ENCODE measurements at places on chromosomes 1 and 21.
A peak's percentile ranks its signal among the peaks of the same experiment; 100 is the strongest.

DNA sequence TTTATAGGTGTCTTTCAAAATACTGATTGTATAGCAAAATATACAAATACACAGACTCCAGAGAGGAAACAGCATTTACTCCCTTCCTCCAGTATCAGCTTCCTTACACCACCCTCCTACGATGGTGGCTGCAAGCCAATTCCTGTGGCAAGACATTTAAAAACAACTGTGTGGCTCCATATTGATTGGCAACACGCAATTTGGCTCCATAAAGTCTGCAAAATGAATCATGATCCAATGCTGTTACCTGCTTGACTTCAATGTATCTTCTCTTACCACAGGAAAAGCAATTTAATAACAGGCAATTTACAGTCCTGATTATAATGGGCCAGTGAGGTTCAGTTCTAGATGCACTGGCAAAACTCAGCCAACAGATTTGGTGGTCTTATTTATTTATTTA is 19.7 kb upstream of the ATP6V1G3 start:
- no peak for DNase-seq

DNA sequence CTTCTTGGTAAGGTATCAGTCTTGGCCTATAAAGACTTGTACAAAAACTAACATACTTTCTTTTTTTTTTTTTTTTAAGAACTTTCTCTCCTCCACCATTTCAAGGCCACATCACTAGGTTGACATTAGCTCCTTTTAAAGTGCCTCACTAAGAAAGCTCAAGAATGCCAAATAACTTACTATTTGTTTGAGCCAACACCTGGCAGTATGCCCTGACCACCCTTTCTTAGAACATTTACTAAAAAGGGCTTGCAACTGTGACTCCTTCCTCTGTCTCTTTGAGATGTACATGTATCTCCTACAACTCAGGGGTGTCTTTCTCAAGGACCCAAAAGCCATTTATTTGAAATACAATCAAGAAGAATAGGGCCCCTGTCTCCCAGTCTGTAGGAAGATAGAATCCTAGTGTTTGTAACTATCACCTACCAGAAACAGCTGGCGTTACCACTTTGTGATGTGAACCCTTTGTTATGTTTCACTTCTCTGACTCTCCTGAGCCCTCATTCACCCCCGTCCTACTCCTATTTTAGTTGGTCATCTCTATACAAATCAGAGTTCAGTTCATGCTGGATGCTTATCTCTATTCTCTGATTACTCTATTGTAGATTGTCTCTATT is 12.2 kb upstream of the SAMD13 start:
- no peak for DNase-seq

GRCh38 chr1:207112616-207113296 is 8.7 kb downstream of the C4BPA start:
- no peak for DNase-seq

DNA sequence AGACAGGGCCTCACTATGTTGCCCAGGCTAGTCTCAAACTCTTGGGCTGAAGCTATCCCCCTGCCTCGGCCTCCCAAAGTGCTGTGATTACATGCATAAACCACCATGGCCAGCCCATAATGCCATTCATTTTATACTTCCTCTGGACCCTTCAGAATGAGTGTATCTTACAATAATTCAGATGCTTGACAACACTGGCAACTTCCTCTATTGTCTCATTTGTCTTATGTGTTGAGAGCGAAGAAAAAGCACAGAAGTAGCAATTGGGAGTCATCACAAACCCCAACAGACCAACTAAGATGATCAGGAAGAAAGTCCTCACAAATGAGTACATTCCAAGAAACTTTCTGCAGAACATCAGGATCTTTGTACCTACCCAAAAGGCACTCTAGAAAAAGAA is 191.9 kb downstream of the RERE start:
- peak; percentile 76 for DNase-seq

GRCh38 chr1:22889213-22889827 is 83.3 kb downstream of the LACTBL1 start:
- DNase-seq, result no peak

DNA sequence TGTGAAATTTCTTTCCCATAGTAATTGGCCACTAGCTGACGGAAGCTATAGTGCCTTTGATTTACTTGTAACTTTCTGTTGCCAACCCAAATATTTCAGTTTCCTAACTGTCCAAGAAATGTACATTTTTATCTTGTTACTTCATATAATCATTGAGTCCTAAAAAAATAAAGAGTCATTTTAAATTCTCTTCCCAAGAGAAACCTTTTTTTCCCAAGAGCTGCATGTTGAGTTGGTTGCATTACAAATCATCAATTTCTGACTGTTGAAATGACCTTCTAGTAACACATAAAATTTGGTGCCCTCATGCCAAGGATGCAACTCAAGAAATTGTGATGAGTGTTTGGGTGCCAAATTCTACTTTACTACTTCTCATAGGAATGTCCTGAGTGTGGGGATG is 61.0 kb downstream of the HMCN1 start:
- DNase-seq, result no peak

DNA sequence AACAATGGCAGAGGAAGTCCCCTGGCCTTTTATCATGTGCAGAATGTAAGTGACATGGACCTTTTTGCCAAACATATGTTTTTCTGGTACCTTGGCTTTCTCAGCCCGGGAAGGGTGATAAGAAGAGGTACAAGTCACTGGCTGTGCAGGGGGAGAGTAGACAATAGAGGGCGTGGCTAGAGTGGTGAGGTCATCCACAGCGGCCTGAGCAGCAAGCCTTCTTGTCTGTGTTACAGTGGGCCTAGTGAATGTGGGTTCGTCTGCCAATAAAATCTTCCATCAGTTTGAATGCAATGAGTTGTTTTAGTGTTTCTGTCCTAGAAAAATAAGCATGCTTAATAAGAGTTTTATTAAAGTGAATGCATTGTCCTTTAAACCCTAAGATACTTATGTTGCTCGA is 59.0 kb upstream of the PGD start:
- DNase-seq, result no peak

DNA sequence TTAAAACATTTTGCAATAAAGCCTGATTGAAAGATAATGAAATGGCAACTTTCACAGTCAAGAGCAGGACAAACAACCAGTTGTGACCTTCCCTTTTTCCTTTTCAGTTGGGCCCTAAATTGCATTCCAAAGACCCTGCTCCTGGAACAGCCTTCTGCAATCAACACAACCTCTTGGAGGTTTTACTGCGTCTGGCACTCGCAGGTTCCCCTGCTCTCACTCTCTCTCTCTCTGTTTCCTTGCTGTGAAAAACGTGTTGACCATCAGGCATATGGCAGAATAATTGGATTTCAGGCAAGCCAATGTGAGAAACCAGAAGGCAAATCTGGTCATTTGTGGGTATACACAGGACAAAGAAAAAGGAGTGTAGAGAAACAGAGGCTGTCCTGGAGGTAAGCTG is 23.2 kb downstream of the SLC44A5 start:
- DNase-seq, result no peak

- DNase-seq, result peak; percentile 19
Observed at GRCh38 chr1:88655685-88656299, 28.3 kb upstream of the PKN2 start.

GRCh38 chr1:81155131-81155530 is 645.6 kb upstream of the ADGRL2 start:
- DNase-seq, result no peak

- DNase-seq, result no peak
Observed at GRCh38 chr1:185646202-185646683, 87.9 kb upstream of the HMCN1 start.

- DNase-seq, result no peak
Observed at GRCh38 chr1:165416876-165417275, 28.1 kb downstream of the RXRG start.

GRCh38 chr1:182317611-182318161 is 73.9 kb downstream of the GLUL start:
- DNase-seq, result peak; percentile 10

- DNase-seq, result no peak
Observed at GRCh38 chr1:246324711-246325110, 182.4 kb downstream of the SMYD3 start.

DNA sequence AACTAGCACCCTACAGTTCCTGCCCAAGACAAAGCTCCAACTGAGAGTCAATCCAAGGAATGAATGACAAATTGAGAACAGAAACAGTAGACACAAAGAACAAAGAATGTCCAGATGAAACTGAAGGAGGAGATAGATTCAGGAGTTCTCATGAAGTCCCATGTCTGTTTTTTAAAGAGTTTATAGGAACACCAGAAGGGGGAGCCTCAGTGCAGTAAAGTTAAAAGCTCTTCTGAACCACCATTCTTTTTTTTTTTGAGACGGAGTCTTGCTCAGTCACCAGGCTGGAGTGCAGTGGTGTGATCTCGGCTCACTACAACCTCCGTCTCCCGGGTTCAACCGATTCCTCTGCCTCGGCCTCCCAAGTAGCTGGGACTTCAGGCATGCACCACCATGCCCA is 323.6 kb downstream of the MRPL39 start:
- peak; percentile 49 for DNase-seq

GRCh38 chr1:169576241-169576934 is 9.9 kb downstream of the F5 start:
- no peak for DNase-seq

GRCh38 chr1:33351281-33351660 is 30.4 kb upstream of the A3GALT2 start:
- no peak for DNase-seq

DNA sequence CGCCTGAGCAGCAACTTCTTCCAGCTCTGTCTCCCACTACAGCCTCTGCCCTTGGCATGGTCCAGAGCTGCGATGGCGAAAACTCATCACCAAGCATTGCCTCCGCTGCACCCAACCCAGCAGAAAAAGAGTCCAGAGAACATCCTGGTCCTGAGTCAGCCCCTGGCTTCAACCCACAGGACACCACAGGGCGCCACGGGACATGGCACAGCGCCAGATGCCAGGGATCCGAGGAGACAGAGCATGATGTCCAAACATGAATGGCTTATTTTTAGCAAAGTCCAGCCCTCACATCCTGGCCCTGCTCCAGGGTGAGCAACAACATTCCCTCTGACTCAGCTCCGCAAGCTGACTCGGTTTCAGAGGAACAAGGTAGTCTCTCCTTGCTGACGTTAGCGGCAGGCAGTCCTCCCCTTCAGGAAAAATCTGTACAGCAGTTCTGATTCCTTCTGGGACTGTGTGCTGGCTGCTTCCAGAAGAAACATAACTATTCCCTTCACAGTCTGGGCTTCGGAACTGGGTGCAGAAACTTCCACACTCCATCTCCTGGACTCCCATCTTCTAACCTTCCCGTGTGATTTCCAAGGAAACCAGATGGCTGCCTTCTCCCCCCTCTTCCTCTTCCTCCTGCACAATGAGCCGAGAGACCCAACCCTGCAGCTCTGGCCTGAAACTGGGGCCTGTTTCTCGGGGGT is 131.3 kb downstream of the TOMM20 start:
- no peak for DNase-seq

- DNase-seq, result no peak
Observed at GRCh38 chr1:170375082-170375723, 156.8 kb upstream of the GORAB start.

GRCh38 chr1:33257772-33258712 is 1.8 kb downstream of the ZNF362 start:
- no peak for DNase-seq

- DNase-seq, result no peak
Observed at GRCh38 chr1:87338566-87338965, 9.9 kb downstream of the LMO4 start.

- no peak for DNase-seq
Observed at GRCh38 chr1:26357121-26357602, 3.2 kb upstream of the CRYBG2 start.

GRCh38 chr21:38925478-38925877 is 119.7 kb downstream of the ETS2 start:
- no peak for DNase-seq

GRCh38 chr1:22507587-22507986 is 55.7 kb upstream of the EPHA8 start:
- DNase-seq, result no peak

DNA sequence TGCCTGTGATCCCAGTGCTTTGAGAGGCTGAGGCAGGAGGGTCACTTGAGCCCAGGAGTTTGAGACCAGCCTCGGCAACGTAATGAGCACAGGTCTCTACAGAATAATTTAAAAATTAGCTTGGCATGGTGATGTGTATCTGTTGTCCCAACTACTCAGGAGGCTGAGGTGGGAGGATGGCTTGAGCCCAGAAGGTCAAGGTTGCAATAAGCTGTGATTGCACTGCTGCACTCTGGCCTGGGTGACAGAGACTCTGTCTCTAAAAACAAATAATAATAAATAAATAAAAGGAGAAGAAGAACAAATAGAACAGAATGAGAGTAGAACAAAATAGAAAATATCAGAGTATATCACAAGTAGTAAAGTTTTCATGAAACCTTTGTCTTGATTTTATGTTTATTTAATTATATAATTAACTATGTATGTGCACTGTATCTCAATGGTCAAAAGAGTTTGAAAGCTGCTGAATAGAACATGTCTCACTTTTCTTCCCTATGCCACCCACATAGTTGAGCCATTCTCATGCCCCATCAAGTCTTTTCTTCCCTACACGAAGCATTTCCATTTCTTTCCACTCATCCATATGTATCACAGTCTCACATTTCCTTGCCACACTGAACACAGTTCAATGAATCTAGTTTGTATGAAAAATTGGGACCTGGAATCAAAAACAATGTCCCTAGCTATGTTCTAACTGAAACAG is 22.9 kb upstream of the APOBEC4 start:
- DNase-seq, result no peak

DNA sequence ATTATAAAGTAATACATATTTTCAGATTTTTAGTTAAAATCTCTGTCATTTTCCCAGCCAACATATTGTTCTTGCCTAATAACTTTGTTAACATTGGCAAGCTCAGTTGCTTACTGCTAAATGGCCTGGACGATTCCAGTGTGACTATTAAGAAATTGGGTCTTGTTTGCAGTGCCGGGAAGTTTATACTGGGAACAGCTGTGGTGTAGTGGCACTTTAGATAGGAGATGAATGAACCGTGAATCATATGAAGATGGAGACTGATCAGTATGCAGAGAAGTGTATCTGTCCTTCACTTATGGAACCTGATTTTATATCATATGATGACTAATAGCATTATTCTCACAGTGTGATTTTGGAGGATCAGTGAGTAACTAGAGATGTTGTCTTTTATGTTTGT is 3.3 kb downstream of the CHRM3 start:
- DNase-seq, result no peak

- DNase-seq, result no peak
Observed at GRCh38 chr1:235583511-235584001, 66.0 kb downstream of the GNG4 start.

GRCh38 chr1:178581351-178582303 is 68.7 kb downstream of the TEX35 start:
- DNase-seq, result no peak

Data from MV-4-11 (cell line).